ENCODE measurements at places on chromosomes 7 and 10.

- no peak for DNase-seq
Measured at GRCh38 chr10:24984906-24985305, 31.1 kb downstream of the ENKUR start.

DNA sequence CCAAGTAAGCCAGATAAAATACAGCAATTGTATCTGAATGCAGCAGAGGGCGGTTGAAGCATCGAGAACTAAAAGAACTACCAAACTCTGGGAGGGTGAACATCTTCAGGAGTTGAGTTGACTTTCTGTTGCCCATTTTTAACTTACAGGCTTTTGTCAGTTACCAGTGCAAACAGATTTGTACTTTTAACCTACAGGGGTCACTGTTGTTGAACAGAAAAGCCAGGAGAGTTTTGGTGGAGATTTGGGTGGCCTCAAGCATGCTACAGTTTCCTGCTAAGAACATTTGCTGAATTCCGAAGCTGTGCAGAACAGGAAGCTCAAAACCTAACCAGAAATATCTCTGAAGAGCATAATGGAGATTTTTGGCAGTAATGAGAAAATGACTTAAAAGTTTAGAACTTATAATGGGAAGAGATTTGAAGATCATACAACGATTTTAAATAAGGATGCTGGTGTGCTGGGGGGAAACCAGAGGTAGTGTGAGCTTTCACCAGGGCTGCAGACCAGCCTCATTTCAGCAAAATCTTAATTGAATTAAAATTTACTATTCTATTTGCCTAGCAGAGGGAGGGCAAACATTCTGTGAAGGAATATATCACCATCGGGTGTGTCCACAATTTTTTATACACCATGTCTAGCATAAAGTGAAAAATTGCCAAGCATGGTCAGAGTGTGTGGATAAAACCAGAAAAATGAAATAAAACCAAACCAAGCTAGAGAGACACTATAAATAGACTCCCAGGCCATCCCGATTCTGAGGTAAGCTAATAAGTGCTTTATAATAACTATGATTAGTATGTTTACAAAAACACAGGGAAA, 208.6 kb upstream of the CCDC6 start:
- DNase-seq = peak; percentile 31

DNA sequence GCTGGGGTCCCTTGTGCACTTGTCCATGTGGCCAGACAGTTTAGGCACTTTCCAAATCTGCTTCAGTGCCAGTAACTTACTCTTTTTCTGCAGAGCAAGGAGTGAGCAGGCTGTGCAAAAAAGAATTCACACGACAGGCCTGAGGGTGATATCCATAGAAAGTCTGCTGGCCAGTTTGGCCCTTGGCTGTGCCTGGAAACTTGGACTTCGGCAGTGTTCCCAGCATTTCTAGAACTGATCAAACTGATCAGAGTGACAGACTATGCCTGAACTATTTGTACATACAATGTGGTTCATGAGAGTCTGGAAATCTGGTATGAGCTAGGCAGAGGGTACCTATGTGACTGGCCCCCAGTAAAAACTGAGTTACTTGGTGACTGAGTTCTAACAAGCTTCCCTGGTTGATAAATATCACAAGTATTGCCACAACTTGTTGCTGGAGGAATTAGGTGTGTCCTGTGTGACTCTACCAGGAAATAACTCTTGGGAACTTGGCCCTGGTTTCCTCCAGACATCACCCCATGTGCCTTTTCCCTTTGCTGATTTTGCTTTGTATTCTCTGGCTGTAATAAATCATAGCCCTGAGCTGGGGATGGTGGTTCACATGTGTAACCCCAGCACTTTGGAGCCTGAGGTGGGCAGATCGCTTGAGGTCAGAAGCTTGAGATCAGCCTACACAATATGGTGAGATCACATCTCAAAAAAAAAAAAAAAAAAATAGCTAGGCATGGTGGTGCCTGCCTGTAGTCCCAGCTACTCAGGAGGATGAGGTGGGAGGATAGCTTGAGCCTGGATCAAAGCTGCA, 3.3 kb upstream of the DENND10 start:
- no peak for DNase-seq

GRCh38 chr7:128243273-128243672, 2.2 kb downstream of the LEP start:
- no peak for DNase-seq

- no peak for DNase-seq
Measured at GRCh38 chr10:17201794-17202116, 283 bp upstream of the TRDMT1 start.

Measured in CD8-positive, alpha-beta T cell (primary cell).